ENCODE measurements at places on chromosomes 5 and 9.

DNA sequence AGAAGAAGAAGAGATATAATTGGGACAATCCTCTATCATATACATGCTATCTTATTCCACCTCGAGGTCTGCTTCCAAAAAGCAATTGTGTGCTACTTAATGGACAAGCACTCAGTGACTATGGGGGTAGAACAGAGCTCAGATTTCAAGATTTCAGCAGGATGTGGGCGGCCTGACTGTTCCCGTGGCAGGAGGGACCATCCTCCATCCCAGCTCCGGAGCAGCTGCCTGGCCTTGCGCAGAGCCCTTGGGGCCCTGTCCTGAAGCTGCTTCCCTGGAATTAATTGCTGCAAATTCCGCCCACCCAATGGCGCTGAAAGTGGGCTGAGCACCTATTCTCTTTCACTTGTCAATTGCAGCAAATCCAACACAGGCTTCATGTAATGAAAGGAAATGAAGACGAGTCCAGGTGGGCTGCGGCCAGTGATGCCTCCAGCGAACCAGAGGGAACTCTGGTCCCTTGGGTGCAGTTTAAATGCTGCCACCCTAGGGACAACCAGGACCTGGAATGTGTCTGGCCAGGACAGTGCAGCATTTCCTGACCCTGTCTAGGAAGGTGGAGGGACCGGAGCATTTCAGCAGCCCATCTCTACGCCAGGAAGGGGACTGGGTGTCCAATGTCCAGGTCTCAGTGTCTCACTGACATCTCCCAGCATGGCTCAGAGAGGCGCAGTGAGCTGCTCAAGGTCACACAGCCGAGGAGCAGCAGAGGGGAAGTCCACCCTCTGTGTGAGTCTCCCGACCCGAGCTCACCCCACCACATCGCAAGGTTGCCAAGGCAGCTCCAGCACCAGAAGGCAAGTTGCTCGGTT is 50.5 kb upstream of the FCN1 start:
- no peak for DNase-seq

DNA sequence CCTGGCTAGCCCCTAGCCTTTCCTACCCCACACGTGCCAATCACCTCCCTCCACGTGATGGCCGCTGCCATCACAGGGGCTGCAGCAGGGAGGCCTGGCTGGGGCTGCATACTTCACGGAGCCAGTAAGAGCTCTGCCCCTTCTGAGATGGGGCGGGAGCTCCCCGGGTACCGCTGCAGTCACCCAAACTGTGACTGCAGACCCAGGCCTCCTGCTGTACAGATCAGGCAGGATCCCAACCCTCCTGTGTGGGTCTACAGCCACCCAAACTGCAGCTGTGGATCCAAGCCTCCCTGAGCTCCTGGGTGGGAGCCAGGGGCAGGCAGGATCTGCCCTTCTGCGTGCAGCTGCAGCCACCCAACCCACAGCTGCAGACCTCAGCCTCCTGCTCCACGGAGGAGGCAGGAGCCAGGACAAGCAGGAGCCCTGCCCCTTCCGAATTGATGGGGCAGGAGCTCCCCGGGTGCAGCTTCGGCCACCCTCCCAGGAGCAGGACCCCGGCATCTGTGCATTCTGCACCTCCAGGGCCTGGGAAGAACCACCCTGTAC is 3.2 kb upstream of the BTNL9 start:
- no peak for DNase-seq

- DNase-seq, result no peak
Observed at GRCh38 chr9:124389146-124389939, 25.9 kb downstream of the PSMB7 start.

DNA sequence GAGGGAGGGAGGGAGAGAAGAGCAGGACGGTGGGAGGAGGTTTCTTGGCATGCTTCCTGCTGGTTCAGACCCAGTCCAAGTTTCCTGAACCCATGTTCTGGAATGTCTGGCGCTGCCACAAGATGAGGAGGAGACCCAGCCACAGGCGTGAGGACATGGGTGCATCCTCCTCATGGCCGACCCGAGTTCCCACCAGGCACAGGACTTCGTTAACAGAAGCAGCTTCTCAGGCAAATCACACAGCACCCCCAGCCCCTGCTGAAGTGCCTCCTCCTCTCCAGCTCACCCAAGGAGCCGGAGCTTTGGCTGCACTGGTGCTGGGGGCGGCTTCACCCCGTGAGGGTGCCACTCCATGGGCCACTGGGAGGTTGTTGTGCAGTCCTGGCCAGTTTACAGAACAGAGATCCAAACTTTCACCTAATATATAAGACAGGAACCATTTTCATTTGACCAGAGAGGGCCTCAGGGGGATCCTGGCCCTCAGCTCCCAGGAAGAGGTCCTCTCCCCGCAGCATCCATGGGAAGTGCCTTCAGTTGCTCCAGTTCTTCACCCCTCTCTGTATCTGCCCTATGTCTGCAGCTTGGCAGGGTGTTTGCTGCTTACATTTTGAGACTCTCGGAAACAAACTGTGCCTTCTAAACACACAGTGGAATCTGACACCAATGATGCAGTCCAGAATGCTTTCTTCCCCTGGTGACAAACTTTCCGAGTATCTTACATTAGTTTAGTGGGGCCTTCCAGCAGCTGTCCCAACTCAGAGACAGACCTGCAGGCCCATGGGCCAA is 10.2 kb upstream of the NKD2 start:
- DNase-seq, result no peak
